ENCODE measurements at places on chromosomes 5 and 9. TPM values are rescaled to one million over a fixed set of nuclear protein-coding genes. Genes with fewer than 3 reads are reported as not detected.

DNA sequence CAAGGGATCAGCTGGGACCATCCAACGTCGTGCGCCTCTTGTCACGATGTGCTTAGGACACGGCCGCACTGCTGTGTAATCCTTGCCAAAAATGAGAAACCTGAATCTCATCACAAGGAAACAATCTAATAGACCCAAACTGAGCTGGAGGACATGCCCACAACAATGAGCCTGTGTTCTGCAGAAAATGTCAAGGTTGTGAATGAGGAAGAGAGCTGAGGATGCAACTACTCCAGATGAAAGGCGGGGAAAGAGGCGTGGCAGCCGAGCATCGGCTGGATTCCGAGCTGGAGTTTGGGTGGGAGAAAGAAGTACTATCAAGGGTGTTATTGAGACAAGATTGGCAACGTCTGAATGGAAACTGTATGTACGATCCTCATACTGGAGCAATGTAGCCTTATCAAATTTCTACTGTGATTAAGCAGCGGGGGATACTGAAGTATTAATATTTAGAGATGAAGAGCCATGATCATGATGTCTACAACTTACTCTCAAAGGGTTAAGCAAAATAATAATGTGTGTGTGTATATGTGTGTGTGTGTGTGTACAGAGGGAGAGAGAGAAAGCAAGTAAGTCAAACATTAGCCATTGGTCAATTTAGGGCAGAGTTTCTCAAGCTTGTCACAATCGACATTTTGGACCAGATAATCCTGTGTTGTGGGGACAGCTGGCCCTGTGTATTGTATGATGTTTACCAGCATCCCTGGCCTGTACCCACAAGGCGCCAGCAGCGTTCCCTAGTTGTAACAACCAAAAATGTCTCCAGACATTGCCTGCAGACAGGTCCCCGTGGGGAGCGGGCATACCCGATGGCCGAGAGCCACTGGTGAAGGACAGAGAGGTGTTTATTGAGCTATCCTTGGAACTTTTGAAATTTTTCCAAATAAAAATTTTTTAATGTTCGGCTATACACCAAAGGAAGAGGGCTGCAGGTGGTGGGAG, 46.5 kb downstream of the DUSP1 start:
- DNase-seq = no peak

GRCh38 chr5:142181096-142181495, 72.5 kb downstream of the NDFIP1 start:
- DNase-seq = no peak

The C9 gene
- not detected for total RNA-seq

DNA sequence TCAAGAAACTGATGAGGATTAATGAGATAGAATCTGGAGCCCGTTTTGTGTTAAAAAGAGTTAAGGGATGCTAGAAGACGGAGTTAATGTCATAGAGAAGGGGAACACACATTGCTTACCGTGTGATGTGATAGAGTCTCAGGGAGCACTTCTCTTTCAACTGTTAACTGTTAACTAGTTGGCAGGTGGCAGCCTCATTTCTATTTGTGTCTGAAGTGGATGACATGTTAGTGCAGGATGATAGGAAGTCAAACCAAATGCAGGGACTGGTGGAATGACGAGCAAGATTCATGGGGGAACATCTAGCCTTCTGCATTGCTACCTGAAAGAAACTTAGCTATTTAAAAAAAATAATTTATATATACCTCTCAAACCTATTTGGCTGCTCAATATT, 222.7 kb downstream of the MAST4 start:
- no peak for DNase-seq
